ENCODE measurements at places on chromosomes 4 and X. TPM values are rescaled to one million over a fixed set of nuclear protein-coding genes. Genes with fewer than 3 reads are reported as not detected.

The TGIF2LX gene
- total RNA-seq, result not detected

The MED28 gene
- 72.8 TPM for total RNA-seq

The PPP4R3C gene
- total RNA-seq, result not detected

The MSN gene
- total RNA-seq, result 298 TPM

- H3K36me3 ChIP-seq, result no peaks in the 10 kb centered on the region
- peak overlapping the region; percentile 64 for H3K27ac ChIP-seq
- peaks cover 23% of the 10 kb centered on the region for H3K4me1 ChIP-seq
- DNase-seq, result no peak
Observed at GRCh38 chrX:41785685-41786084, 61.7 kb downstream of the GPR82 start.

- H3K4me1 ChIP-seq, result peaks cover 14% of the 10 kb centered on the region
- DNase-seq, result no peak
- H3K27me3 ChIP-seq, result no peaks in the 10 kb centered on the region
Observed at GRCh38 chr4:6747294-6748051, 31.5 kb downstream of the BLOC1S4 start.

DNA sequence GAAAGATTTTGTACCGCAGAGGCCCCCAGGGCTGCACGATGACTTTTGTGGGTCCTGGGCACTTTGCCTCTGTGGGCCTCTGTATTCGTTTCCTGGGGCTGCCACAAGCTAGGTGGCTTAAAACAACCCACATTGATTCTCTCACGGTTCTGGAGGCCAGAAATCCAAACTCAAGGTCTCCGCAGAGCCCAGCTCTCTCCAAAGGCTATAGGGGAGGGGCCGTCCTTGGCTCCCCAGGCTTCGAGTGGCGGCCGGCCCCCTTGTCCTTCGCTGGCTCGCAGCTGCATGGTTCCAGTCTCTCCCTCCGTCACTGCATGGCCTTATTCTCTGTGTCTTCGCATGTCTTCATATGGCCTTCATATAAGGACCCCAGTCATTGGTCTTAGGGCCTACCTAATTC lies 241.2 kb downstream of the EVC2 start:
- H3K36me3 ChIP-seq, result no peaks in the 10 kb centered on the region
- H3K27me3 ChIP-seq, result no peaks in the 10 kb centered on the region
- no peak overlapping the region for H3K4me3 ChIP-seq
- H3K4me1 ChIP-seq, result no peaks in the 10 kb centered on the region

DNA sequence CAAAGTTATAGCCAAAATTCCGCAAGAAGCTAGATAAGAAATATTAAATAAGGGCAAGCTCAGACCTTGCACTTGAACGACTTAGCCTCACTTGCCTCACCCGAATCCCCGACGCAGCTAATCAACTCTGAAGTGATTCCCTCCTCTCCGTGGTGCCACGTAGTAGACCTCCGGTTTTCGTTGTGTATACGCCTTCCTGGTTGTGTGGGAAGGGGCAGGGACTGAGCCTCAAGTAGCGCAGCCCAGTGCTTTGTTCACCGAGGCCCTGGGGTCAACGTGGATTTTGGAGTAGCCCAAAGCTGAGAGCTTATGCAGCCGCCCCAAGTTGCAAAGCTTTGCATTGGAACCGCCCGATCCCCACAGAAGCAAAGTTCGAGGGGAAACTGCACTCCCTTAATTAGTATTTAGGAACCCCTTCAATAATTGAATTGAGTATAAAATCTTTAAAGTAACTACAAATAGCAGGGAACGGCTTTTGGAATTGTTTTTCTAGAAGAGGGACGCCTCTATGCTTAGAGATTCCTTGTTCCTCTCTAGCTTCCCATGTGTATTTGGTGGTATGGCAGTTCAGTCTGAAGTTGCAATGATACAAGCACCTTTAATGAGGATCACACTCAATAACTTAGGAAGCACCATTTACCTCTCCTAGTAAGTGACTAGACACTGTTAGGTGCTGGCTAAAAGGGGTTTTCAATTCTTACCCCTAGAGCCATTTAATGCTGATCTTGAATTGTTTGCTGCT lies 55.7 kb downstream of the LINC00632 start:
- no peaks in the 10 kb centered on the region for H3K36me3 ChIP-seq
- peak overlapping the region; percentile 45 for H3K4me3 ChIP-seq
- no peak for DNase-seq
- H3K27me3 ChIP-seq, result peaks cover 6% of the 10 kb centered on the region

DNA sequence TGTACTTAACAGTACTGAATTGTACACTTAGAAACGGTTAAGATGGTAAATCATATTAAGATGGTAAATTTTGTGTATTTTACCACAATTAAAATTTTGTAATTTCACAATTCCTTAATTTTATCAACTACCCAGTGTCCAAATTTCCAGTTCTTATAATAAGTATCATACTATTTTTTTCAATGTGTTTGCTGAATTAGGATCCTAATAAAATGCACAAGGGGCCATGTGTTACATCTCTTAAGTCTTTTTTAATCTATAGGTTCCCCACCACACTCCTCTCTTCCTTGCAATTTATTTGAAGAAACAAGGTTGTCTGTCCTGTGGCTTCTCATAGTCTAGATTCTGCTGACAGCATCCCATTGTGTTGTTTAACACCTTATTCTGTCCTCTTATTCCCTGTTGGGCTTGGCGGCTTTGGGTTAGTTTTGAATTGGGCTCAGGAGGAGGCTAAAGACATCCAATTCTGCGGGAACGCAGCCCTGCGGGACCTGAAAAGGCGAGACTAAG lies 533 bp upstream of the SYAP1 start:
- H3K27ac ChIP-seq, result peak overlapping the region; percentile 99
- H3K4me1 ChIP-seq, result peaks cover 35% of the 10 kb centered on the region
- DNase-seq, result no peak
- H3K27me3 ChIP-seq, result no peaks in the 10 kb centered on the region

DNA sequence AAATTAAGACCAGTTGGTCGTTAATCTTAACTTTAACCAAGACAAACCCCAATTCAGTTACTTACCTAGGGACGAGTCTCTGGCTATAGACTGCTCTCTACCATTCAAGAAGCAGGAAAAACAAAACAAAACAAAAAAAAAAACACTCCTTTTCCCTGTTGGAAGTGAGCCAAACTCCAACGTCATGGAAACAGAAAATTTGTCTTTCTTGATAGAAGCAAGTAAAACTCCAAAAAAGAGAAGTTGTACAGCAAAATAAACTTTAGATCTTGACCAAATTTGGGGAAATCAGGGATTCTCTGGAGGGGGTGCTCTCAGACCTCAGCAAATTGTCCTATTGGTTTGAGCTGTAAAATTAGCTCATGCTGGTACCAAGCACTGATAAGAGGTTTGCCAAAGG lies 3.7 kb downstream of the CNGA1 start:
- peaks cover 7% of the 10 kb centered on the region for H3K27me3 ChIP-seq
- no peak overlapping the region for H3K4me3 ChIP-seq
- H3K36me3 ChIP-seq, result no peaks in the 10 kb centered on the region
- H3K27ac ChIP-seq, result no peak overlapping the region
- H3K4me1 ChIP-seq, result peaks cover 7% of the 10 kb centered on the region
- DNase-seq, result no peak

DNA sequence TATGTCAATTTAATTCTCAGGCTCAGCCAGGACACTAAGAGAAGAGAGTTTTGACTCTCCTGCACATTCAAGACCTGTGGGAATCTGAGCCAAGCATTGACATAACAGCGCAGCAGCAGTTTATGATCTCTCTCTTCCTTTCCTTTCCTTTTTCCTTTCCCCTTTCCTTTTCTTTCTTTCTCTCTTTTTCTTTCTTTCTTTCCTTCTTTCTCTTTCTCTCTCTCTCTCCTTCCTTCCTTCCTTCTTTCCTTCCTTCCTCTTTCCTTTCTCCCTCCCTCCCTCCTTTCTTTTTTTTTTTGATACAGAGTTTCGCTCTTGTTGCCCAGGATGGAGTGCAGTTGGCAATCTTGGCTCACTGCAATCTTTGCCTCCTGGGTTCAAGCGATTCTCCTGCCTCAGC lies 21.6 kb downstream of the SAT1 start:
- DNase-seq, result no peak
- H3K4me1 ChIP-seq, result peaks cover 3% of the 10 kb centered on the region
- H3K27me3 ChIP-seq, result no peaks in the 10 kb centered on the region
- H3K27ac ChIP-seq, result no peak overlapping the region

DNA sequence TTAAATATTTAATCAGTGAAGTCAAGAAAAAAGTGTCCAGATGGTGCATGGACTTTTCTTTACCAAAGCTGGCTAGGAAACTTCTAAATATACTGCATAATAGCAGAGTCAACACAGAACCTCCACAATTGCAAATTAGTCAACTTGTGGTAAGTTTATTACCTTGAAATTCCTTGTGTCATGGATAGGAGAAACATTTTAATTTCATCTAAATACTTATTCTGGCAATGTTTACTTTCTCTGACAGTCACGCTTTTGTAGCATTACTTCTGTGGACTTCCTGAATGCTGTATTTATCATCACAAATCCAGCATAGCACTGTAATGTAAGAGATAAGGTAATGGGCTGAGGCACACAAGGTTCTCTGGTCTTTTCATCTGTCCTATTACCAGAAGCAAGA lies 2266.1 kb downstream of the PCDH7 start:
- no peak overlapping the region for H3K4me3 ChIP-seq
- no peaks in the 10 kb centered on the region for H3K4me1 ChIP-seq
- H3K27me3 ChIP-seq, result no peaks in the 10 kb centered on the region
- no peaks in the 10 kb centered on the region for H3K36me3 ChIP-seq

DNA sequence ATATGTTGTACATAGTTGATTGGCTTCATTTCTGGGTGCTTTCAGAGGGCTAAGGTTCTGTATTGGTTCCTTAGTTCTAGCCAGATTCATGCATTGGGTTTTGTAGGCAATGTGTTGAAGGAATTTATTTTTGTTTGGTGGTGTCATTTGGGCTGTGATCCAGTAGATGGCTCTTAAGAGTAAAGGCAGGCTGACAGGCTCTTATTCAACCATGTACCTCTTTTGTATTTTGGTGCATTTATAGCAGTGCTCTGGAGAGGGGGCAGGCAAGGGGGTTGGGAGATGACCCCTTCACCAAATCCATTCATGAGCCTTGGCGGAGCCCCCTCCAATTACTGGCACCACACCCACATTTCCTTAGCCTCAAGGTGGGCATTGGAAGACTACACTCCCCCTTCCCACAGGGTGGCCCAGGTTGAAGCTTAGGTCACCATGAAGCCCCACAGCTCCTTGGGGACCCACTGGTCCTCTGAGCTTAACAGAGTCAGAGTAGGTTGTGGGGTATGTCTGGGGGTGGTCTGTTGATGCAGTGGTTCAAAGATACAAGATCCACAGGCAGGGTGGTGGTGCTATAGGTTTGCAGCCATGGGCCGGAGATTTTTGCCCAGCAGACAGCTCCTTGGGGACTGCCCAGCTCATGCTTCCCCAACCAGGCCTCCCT lies 143.0 kb upstream of the GNPDA2 start:
- H3K4me3 ChIP-seq, result no peak overlapping the region
- DNase-seq, result no peak
- H3K36me3 ChIP-seq, result no peaks in the 10 kb centered on the region
- no peaks in the 10 kb centered on the region for H3K4me1 ChIP-seq
- no peak overlapping the region for H3K27ac ChIP-seq

All from naive thymus-derived CD8-positive, alpha-beta T cell (primary cell).